Esophagus muscularis mucosa (tissue), 4 donors: ENCODE measurements at places on chromosomes 3 and 15.

GRCh38 chr3:55729546-55729945, 242.4 kb upstream of the WNT5A start:
- DNase-seq: peak; percentile 62

DNA sequence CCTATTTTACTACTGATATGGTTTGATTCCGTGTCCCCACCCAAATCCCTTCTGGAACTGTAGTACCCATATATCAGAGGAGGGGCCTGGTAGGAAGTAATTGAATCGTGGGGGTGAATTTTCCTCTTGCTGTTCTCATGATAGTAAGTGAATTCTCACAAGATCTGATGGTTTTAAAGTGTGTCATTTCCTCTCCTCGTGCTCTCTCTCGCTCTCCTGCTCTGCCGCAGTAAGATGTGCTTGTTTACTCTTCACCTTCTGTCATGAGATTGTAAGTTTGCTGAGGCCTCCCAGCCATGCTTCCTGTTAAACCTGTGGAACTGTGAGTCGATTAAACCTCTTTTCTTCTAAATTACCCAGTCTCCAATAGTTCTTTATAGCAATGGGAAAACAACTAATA, 81.2 kb upstream of the ZBTB20 start:
- DNase-seq: no peak

GRCh38 chr15:93451265-93451664, 362.3 kb upstream of the RGMA start:
- no peak for DNase-seq

DNA sequence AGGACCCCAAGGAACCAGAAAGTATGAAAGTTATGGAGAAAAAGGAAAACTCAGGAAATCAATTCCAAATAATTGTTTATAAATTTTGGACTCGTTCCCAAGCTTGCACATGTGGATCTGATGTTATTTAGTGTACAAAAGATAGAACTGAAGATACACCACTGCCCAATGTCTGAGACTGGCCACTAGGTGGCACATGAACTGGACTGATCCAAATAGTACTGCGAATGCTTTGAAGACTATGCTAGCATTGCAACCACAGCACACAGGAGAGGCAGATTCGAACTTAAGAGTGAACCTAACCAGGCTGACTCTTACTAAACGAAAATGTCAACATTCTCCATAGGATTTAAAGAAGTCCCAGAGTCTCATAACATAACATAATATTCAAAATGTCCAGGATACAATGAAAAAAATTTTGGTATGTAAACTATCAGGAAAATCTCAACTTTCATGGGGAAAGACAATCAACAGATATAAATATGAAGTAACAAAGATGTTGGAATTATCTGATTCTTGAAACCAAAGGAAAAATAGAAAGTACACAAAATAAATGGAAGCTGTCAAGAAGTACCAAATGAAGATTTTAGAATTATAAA, 596.7 kb downstream of the FGF12 start:
- no peak for DNase-seq

DNA sequence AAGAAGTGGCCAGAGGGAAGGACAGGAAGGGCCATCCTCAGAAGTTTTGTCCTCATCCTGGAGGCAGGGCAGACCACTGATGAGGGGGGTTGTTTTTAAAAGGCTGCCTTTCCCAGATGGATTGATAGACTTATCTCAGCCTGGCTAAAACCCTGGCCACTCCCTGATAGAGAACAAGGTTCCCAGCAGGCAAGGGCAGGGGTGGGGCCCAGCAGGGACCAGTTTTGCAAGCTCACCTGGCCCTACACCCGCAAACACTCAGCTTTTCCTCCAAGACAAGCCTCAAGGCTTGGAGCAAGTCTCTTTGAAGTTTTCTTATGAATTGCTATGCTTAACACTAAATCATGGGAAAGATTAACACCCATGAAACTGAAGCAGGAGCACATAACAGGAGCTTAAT, 9.1 kb downstream of the LIPC start:
- no peak for DNase-seq

DNA sequence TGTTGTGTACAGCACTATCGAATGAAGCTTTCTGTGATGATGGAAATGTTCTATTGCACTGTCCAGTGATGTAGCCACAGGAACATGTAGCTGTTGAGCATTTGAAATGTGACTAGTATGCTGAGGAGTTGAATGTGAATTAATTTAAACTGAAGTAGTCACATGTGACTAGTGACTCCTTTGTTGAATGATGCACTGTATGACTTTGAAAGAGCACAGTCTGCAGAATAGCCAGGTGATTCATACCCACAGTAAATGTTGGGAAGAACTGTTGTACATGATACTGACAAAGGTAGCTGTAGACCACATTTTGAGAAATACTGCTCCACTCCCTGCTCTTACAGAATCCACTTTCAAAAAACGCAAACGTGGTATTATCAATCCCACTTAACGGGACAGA, 34.0 kb upstream of the ACTL6A start:
- DNase-seq: no peak

GRCh38 chr15:47035475-47036406, 681.6 kb upstream of the SEMA6D start:
- DNase-seq: no peak

DNA sequence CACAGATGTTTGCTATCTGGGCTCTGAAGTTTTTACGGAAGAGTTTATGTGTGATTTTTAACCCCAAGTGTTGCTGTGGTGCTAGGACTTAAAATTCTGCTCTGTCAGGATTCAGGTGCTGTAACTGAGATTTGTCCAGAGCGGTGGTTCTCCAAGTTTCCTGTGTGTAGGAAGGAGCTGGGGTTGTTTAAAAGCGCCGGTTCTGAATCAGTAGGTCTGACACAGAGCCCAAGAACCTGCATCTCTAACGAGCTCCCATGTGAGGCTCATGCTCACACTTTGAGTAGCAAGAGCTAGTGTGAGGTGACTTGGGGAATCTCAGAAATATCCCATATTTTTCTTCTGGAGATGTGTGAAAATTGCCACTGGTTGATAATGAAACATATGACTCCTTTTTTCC, 325.5 kb downstream of the SATB1 start:
- DNase-seq: no peak

DNA sequence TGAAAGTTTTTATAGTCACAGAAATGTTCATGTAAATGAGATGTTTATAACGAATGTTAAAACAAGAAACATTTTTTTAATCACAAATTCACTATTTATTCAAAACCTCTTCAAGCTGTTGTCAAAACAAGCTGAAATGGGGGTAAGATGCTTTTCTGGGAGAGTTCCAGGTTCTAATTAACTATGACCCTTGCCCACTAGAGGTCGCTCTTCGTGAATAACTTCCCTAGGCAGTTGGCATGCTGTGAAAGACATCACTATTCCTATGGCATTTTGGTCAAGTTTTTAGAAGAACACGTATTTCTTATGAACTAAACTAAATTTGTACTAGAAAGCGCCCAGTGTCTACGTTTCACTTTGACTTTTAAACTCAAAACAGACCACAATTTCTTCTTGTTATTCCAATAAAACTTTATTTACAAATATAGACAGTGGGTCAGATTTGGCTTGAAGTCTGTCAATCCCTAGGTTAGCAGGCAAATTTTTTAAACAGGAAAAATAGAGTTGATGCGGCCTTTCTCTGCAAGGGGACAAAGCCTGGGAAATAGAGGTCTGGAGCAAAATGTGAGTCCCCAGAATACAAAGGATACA, 62.8 kb upstream of the CMTM8 start:
- DNase-seq: no peak

GRCh38 chr3:177983320-177983719, 552.9 kb upstream of the KCNMB2 start:
- no peak for DNase-seq

DNA sequence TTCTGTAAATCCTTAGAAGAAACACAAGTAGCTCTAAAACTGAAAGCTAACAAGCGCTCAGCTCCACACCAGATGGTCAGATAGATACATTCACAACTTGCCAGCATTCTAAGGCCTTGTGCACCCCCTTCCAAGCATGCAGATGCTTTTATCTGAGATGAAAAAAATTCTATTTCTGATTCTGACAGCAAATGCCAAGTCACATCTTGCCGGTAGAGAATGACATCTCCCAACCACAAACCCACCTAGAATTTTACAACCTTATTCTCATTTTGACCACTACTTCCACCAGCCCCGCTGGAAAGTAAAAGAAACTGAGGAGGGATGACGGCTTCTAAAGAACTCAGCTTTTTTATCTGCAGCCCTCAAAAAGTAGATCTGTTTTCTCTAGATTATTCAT, 57.7 kb downstream of the SUMF1 start:
- DNase-seq: peak; percentile 26

- no peak for DNase-seq
These were observed 263.6 kb upstream of the HES1 start for GRCh38 chr3:193872265-193872753.

GRCh38 chr3:142973217-142974009, 9.9 kb upstream of the PAQR9 start:
- DNase-seq: no peak

GRCh38 chr3:97952872-97953271, 19.4 kb downstream of the RIOX2 start:
- no peak for DNase-seq

GRCh38 chr3:30638685-30639412, 32.4 kb downstream of the TGFBR2 start:
- DNase-seq: no peak

- no peak for DNase-seq
These were observed 78.5 kb upstream of the ST8SIA2 start for GRCh38 chr15:92315144-92315543.

- DNase-seq: no peak
These were observed 253 bp downstream of the IFT80 start for GRCh38 chr3:160398820-160399124.

DNA sequence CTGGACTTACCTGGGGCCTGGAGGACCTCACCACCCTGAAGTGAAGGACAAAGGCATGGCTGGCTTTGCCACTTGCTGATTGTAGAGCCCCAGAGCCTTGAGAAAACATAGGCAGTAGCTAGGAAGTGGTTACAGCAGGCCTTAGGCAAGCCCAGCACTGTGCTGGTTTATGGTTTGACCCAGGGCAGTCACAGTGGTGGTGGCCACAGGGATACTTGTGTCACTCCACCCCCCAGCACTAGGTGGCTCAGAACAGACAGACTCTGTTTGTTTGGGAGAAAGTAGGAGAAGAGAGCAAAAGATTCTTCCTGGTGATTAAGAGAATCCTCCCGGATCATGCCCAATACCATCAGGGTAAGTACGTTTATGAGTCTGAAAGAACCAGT, 13.2 kb upstream of the COL8A1 start:
- DNase-seq: no peak

DNA sequence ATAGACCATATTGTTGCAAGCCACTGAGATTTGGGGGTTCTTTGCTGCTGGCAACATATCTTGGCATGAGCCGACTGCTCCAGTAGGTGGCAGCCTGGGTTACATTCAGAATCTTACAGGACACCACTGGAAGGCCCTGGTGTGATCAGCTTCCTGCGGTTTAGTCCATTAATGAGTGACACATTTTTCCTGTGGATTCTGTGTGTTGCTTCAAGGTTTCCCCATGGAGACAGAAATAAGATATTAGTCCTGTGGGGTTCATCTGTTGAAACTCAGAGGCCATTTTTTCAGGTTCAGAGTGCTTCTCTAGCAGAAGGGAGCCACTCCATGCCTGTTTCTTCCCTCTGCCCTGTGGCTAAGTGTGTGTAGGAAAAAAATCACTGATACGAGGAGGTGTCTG, 116.2 kb downstream of the MFSD1 start:
- peak; percentile 55 for DNase-seq

GRCh38 chr15:69919816-69920215, 177.9 kb downstream of the TLE3 start:
- DNase-seq: no peak

- DNase-seq: no peak
These were observed 21.0 kb downstream of the CSRNP1 start for GRCh38 chr3:39132096-39133092.

- no peak for DNase-seq
These were observed 249.9 kb downstream of the ROBO1 start for GRCh38 chr3:79517766-79518413.

DNA sequence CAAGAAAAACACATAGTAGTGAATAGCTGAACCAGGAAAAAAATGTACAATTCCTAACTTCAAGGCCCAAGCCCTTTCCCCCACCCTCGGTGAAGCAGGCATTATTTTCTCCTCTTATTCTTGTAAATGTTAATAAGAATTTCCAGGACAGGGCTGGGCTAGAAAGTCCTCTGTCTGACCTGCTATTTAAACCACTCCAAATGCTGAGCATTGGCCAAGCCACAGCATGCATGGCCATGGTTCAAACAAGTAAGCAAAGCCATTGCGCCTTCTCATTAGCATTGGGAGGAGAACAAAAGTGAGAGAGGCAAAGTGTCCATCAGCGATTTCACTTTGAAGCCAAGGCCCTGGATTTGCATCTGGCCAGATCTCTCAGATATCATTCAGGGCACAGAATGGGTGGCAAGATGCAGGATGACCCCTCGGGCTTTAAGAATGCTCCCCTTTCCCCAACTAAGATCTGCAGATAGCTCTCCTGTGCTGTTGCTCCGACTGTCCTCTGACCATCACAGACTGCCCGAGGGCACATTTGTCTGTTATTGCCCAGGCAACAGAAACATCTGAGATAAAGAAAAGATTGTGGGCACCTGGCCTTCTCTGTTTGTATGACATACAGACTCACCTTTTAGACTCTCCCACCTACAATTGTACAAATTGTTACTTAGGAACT, 46.3 kb downstream of the CEMIP start:
- DNase-seq: no peak

DNA sequence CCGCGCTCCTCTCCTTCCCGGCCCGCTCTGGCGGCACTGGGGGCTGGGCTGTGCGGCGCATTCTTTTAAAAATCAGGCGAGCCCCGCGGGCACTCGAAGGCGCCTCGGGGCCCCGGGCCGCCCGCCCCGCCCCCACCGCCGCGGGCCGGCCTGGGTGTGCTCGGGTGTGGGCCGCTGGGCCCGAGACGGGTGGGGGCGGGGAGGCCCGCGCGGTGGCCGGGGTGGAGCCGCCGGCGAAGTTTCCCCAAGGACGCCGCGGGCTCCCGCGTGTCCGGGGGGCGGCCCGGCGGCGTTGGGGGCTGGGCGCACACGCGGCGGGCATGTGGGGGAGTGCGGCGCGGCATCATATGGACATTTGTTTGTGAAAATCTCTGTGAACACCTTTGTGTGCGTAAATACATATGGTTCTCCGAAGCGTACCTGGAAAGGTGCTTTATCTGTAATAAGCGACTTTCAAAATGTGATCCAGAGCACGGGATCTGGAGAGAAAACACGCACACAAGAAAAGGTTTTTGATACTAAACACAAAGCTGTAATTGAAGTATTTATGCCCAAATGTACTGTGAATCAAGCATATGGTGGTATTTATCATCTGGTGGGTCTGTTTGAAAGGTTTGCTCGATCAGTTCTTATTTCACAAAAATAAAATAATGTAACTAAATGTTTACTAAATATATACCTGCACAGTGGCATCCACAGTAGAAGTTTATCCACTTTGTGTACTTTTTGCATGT, 612 bp upstream of the TBL1XR1 start:
- DNase-seq: no peak
